ENCODE measurements at places on chromosomes 3 and 15.

GRCh38 chr3:117735481-117736101 is 1026.0 kb downstream of the TUSC7 start:
- no peak for DNase-seq

DNA sequence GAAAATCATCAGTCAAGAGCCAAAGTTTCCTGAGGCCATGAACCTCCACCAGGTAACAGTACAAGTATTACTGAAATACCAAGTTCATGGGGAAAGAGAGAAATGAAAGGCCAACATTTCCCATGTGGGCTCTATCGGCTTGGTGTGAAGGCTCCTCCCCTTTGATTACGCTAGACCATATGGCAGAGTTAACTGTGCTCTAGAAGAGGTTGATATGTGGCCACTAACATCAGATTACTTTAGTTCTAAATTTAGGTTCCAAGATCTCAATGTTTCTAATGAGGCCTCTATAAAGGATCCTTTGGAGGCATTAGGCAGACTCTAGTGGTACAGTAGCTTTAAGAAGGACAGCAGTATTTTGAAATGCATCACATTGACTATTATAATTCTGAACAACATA is 127.1 kb downstream of the SEMA6D start:
- DNase-seq: no peak

DNA sequence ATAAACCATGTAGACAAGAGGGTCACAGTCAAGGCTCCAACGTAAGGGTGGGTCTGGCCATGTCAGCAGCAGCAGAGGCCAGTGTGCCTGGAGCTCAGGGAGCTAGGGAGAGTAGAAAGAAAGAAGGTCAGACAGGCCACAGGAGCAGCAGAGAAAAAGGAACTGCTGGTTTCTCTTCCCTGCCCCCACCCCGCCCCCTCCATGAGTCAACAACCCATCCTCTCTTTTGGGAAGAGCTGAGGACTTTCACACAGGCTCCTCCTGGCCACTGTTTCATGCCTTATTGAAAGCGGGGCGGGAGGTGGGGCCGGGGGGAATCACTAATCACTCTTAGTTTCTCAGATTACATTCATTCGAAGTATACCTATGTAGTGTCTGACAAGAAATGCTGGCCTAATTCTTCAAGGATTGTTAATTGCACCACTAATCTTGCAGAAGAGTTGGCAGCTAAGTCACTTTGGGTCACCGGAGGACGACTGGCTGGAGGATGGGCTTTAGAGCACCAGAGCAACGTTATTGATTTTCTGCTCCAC is 9.1 kb upstream of the SCG3 start:
- no peak for DNase-seq

DNA sequence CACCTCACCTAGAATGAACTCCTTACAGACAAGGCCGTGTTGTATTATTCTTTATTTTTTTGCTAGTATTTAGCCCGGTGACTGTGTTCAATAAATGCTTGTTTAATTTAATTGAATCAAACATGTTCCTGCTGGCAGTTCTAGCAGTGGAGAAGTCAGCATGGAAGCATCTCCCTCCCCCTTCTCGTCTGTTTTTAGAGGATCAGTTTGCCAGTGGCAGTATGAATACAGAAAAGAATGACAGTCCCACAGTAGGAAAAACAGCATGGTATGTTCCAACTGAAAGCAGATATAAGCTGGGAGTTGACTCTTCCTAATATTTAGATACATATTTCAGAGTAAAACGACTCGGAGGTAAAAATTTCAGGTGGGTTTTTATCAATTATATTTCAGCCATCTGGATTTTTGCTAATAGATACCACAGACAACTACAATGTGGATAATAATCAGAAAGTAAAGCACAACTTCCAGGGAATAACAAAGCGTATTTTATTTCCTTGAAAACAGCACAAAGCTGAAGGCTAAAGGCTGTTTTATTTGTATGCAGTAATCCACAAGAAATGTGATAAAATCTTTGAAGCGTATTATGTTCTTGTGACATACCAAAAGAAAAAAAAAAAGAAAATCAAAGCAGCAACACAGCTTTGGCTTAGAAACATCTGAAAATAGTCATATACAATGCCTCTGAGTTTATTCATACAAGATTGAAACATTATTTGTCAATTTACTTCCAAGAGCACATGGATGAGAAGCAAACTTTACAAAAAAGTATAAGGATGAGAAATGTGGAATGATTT is 244.5 kb upstream of the KCNMB2 start:
- no peak for DNase-seq

- DNase-seq: peak; percentile 7
Observed at GRCh38 chr3:11690863-11691766, 47.4 kb upstream of the VGLL4 start.

Data from SW 1271 (cell line).